ENCODE measurements at places on chromosomes 16 and 17. TPM values are rescaled to one million over a fixed set of nuclear protein-coding genes. Genes with fewer than 3 reads are reported as not detected.

The CD300LG gene
- not detected for total RNA-seq

The CACNG3 gene
- not detected for total RNA-seq

The LRRC46 gene
- 0.41 TPM for total RNA-seq

The MSL1 gene
- 40.6 TPM for total RNA-seq

The PLLP gene
- 12.6 TPM for total RNA-seq

The HOXB4 gene
- 3.6 TPM for total RNA-seq

The SDR42E2 gene
- not detected for total RNA-seq

The ACSM2A gene
- total RNA-seq = not detected

The SLC4A1 gene
- not detected for total RNA-seq

The TP53TG3C gene
- total RNA-seq = not detected

The CNGB1 gene
- total RNA-seq = not detected

The KRTAP9-8 gene
- not detected for total RNA-seq

The GAS2L2 gene
- not detected for total RNA-seq

The KCNH4 gene
- total RNA-seq = not detected

The GINS2 gene
- total RNA-seq = 6.5 TPM

The LRRC59 gene
- total RNA-seq = 179 TPM
